SHP77 (cell line): ENCODE measurements at places on chromosomes 2 and 18.

DNA sequence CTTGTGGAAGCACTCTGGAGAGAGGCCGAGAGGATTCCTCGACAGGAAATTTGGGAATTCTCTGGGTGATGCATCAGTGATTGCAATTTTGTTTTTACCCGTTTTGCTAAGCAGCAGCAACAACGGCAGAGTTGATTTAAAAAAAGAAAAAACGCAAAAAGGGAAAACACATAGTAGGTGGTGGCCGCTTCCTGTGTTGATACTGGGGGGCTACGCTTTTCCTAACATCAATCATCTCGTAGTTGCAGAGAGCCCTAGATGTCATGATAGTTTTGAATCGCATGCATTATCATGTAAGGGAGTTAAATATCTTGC lies 271 bp upstream of the RBM43 start:
- DNase-seq = no peak

GRCh38 chr2:169107645-169108044 lies 38.3 kb downstream of the DHRS9 start:
- no peak for DNase-seq

- DNase-seq = no peak
These were observed 53.6 kb upstream of the RNF152 start for GRCh38 chr18:61946449-61946848.

GRCh38 chr2:173775440-173775839 lies 189.7 kb downstream of the SP3 start:
- no peak for DNase-seq
